Vagina (tissue), 2 donors: ENCODE measurements at places on chromosomes 13 and 19.

GRCh38 chr13:44298314-44298713 lies 75.3 kb upstream of the SERP2 start:
- no peak for DNase-seq

DNA sequence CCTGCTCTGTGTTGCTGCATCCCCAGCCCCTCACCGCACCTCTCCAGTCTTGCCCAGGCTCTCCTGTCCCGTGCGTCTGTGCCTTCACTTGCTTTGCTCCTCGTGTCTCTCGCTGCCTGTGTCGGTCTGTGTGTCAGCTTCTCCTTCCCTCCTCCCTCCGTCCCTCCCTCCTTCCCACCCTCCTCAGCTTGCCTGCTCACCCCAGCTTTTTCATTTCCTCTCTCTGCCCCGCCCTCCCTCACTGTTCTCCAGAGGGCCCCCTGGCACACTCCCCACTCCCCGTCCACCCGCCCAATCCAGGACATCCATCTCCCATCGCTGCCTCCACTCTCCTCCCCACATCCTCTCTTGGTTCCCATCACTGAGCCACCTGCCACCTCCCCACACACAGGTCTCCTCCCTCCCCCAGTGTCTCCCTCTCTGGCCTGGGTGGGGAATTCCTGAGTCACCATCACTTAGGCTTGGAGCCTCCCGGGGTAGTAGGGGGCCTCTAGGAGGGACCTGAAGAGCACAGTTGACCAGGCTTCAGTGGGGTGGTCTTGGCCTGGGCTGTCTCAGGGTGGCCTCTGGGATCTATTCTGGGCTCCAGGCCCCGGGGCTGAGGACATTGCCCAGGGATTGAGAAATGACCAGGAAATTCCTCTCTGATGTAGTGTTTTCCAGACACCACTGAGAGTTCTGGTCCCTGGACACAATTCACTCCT lies at the start of gene PTGIR:
PTGIR (minus strand) TSS at position 132 of the 704 bp plus-strand sequence. CDS start 864 bp downstream, outside the sequence.
- no peak for DNase-seq

DNA sequence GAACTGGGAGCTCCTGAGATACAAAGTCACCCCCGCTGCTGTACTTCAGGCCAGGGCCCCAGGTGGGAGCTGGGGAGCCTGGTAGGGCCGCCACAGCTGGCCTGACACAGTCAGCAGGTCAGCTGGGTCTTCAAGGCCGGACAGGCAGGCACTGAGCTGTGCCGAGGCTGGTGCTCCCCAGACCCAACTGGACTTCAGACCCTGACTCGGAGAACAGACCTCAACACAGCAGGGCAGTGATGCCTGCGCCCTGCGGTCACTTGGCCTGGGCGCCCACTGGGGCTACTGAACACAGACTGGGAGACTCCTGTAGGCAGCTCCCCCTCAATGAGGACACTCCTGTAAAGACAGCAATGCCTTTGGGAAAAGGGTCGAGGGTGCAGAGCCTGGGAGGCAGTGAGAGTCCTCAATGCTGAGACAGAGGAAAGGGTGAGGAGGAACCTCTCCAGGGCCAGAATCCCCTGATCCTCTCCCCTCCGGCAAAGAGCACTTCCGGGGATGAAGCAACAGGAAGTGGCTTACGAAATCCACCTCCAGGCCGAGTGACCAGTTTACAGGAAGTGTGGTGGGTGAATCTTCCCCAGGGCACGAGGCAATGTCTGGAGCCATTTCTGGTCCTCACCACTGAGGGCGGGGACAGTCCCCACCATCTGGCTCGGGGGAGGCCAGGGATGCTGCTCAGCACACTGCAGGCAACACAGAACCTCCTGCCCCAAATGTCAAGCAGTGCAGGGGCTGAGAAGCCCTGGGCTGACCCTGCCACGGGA lies 40.8 kb upstream of the ISYNA1 start:
- DNase-seq: no peak

DNA sequence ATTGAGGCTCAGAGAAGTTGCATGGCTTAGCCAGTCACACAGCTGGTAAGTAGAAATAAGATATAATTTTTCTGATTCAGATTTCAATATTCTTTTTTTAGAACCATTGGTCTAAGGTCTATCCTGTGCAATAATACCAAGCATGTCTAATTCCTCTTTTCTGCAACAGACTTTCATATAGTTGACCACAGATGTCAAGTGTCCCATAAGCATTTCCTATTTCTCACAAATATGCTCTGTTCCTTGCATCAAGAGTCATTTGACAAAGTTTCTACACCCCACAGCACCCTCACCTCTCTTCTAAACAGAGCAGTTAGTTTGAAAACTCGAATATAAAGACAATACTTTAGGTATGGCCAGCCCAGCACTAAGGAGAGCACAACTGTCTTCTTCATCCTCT lies 26.8 kb upstream of the SACS start:
- DNase-seq: no peak

DNA sequence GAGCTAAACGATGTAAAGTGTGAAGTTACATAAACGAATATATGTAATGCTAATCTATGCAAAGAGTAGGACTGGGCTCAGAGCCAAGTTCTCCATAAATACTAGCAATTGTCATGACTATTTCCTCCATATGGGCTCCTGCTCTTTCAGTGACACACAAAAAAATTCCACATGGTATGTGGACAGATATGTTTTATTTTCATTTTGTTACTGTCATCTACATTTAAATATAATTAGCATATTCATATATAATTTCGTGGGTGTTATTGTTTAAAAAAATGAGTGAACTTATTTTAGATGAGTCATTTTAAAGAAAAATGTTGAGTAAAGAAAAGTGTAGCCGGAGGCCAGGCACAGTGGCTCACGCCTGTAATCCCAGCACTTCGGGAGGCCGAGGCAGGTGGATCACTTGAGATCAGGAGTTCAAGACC lies 5.0 kb upstream of the IGSF23 start:
- no peak for DNase-seq

DNA sequence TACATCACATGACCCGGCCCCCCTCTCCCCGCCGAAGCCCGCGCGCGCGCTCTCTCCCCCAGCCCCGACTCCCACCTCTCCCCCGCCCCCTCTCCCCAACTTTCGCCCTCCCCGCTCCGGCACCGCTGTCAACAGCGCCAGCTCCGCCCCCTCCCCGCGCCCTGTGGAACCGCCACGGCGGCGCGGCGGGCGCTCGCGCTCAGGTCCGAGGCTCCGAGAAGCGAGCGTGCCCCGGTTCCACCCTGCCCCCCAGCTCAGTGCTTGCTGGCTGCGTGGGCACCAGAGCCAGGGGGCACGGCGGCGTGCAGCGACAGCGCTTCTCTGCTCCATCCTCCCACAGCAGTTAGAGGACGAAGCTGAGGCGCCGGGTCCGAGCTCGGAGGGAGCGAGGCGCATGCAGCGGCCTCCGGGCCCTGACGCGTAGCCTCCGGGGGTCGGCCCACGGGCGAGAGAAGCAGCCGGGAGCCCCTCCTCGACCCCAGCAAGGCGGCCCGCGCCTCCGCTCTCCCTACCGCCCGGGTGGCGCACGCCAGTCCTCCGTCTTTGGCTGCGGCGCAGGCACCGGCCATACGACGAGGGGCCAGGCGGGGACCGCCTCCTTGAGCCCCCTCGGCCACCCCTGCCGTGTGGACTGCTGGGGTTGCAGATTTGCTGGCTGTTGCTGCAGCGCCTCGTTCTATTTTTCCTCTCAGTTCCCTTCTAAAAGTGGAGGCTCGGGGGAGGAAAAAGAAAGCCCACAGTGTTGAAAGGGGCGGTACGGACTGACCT lies 109.5 kb downstream of the KCNRG start:
- no peak for DNase-seq

- DNase-seq: no peak
Observed at GRCh38 chr13:31213651-31214289, 14.0 kb downstream of the B3GLCT start.

DNA sequence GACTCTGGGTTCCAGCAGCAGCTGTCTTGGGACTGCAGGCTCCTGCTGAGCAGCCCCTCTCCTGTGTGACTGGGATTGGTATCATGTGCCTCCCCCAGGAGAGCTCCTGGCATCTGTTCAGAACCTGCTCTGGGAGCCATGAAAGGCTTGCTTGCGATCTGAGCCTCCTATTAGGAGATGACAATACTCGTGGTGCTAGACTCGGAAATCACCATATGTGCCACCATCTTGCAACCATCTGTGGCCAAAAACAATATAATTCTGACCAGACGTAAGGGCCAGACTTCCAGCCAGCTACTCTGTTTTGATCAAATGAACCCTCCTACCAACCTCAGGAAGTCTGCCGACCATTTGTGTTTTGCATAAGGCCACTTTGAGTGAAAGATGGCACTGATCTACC lies 484.7 kb downstream of the IRS2 start:
- no peak for DNase-seq

- no peak for DNase-seq
Observed at GRCh38 chr13:20525601-20526544, at the start of gene CRYL1. Gene CRYL1 (minus strand): TSS chr13:20525857. CDS start chr13:20525794, 63 bp downstream.

DNA sequence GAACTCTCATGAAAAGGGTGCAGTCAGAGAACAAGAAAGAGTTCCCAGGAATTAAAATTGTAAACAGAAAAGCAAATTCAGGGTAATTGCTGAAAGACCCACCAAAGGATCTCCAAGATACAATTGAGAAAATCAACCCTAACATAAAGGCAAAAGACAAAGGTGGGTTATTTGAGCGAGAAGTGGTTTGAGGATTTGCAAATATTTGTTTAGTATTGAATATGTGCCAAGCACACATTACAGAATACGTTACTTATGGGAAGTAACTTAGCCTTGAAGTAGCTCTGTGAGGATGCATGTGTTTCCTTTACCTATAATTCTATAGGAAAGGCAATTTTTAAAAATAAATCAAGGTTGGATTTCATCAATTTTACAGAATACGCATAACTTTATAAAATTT lies 10.0 kb upstream of the CEACAM21 start:
- no peak for DNase-seq

- DNase-seq: no peak
Observed at GRCh38 chr19:45267296-45267695, 16.2 kb downstream of the MARK4 start.

DNA sequence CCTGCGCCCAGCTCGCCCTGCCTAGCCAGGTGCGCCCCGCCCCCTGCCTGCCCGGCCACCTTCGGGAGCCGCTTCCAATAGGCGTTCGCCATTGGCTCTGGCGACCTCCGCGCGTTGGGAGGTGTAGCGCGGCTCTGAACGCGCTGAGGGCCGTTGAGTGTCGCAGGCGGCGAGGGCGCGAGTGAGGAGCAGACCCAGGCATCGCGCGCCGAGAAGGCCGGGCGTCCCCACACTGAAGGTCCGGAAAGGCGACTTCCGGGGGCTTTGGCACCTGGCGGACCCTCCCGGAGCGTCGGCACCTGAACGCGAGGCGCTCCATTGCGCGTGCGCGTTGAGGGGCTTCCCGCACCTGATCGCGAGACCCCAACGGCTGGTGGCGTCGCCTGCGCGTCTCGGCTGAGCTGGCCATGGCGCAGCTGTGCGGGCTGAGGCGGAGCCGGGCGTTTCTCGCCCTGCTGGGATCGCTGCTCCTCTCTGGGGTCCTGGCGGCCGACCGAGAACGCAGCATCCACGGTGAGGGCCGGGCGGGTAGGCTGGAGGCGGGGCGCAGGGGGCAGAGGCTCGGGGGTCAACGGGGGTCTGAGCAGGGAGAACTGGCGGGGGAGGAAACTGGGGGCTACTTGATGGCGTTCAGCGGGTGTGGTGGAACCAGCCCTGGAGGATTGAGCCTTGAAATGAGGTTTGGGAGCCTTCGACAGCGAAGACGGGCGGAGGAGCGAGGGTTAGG lies at the start of gene SPINT2:
SPINT2 (plus strand) TSS at position 88 of the 727 bp plus-strand sequence; CDS start at position 408, 320 bp downstream.
- no peak for DNase-seq

- DNase-seq: no peak
Observed at GRCh38 chr19:2624537-2625091, 77.9 kb downstream of the GNG7 start.

DNA sequence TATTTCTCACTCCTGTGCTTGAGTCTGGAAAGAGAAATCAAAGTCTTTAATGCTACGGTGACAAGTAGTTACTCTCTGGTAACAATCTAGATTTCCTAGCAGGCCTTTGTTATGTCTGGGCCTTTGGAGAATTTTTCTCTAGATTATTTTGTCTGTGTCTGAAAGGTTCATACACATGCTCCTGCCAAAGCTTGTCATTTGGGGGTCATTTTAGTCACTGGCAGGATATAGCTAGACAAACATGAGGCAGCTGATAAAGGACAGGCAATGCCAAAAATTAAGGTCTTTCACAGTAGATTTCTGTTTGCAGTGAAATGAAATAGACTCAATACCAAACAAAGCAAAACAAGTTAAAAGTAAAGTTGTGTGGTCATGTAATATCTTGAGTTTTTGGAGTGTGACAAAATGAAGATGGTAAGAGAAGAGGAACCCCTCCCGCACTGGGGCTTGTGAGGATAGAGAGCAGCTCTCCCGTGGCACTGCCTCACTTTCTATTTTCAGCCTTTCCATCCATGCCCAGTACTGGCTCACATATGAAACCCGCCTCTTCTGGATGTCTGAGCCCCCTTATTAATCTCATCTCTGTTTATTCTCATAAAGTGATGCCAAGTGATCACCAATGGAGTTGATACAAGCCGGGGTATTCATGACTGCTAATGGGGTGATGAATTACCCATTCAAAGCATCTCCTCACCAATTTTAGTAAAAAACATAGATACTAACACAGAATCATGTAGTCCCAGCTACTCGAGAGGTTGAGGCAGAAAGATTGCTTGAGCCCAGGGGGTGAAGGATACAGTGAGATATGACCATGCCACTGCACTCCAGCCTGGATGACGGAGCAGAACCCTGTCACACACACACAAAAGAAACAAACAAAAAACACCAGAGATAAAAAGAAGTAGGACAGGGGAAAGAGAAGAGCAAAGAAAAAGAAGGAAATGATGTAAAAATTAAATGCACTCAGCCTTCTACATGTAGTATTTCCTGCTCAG lies 389.3 kb downstream of the FGF14 start:
- no peak for DNase-seq

GRCh38 chr13:75443356-75443958 lies 38.5 kb downstream of the TBC1D4 start:
- DNase-seq: no peak

GRCh38 chr13:102825400-102825799 lies 20.4 kb upstream of the ERCC5 start:
- DNase-seq: no peak

DNA sequence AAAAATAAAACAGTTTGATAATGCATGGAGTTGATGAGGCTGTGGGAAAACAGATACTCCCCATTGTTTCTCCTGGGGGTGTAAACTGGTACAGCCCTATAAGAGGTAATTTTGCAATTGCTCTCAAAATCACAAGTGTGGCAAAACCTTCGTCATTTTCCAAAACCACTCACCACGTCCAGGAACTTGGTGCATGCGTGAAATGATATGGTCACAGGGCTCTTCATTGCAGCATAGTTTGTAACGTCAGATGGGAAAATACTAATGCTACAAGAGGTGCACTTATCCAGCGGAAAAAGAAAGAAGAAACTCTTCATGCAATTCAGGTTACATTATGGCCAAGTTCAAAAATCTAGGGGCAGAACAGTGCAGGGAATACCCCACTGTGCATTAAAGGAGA lies 11.9 kb upstream of the PLAUR start:
- DNase-seq: no peak

- DNase-seq: no peak
Observed at GRCh38 chr19:53906211-53907192, 2.6 kb upstream of the CACNG7 start.

- DNase-seq: no peak
Observed at GRCh38 chr19:40358773-40359172, 10.3 kb downstream of the PLD3 start.
